Right renal cortex interstitium (tissue), 3 donors: ENCODE measurements at places on chromosomes 5 and 9. TPM values are rescaled to one million over a fixed set of nuclear protein-coding genes. Genes with fewer than 3 reads are reported as not detected.

- DNase-seq: no peak
Measured at GRCh38 chr5:98432378-98432777, 341.1 kb upstream of the RGMB start.

- DNase-seq: no peak
Measured at GRCh38 chr9:87944682-87945081, 26.9 kb downstream of the SPATA31C1 start.

DNA sequence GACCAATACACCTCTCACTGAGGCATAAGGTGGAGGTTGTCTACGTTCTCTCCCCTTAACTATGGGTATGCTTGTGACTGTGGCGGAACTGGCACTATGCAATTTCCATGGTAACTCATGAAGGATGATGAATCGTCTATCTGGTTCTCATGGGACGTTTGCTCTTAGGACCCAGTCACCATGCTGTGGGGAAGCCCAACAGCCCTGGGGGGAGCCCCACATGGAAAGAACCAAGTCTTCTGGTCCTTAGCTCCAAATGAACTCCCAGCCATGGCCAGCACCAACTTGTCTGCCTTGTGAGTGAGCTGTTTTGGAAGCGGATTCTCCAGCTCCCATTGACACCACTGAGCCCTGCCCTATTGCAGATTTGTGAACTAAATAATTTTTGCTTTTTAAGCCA lies 188.7 kb upstream of the S1PR3 start:
- no peak for DNase-seq

DNA sequence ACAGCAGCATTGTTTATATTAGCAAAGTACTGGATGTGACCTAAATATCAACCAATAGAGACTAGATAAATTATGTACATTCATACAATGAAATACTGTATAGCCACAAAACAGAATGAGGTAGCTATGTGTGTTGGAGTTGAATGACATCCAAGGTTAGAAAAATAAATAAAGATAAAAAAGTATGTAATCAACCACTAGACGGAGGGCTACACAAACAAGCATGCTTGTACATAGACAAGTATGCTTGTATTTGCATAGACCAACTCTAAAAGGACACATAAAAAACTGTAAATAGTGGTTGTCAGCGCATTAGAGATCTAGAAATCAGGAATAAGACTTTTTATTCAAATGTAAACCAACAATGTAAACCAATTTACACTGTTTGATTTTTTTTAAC lies 3.0 kb downstream of the FEM1C start:
- DNase-seq: no peak

- no peak for DNase-seq
Measured at GRCh38 chr5:119079318-119079921, 8.5 kb downstream of the DMXL1 start.

GRCh38 chr9:137168904-137169856 lies 671 bp downstream of the LRRC26 start:
- peak; percentile 29 for DNase-seq

- no peak for DNase-seq
Measured at GRCh38 chr5:37532976-37533740, 154.0 kb downstream of the WDR70 start.

GRCh38 chr5:161064297-161064696 lies 212.3 kb upstream of the ATP10B start:
- no peak for DNase-seq

DNA sequence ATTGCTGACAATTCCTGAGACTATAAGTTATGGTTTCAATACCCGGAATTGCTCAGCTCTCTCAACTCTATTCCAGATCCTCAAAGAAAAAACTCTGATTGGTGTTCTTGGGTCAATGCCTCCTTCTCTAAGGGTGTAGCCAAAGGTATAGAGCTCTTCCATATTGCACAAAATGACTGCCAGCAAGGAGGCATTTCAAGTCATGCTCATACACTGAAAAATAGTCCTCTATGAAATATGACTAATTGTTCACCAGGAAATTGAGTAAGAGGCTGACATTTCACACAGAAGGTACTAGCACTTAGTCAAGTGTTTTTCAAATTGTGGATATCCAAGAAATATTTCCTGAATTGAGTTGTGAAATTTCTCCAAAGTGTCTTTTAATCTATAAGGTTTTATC lies 111.1 kb upstream of the KLF9 start:
- no peak for DNase-seq

- DNase-seq: no peak
Measured at GRCh38 chr5:145856285-145856818, 16.5 kb downstream of the GRXCR2 start.

DNA sequence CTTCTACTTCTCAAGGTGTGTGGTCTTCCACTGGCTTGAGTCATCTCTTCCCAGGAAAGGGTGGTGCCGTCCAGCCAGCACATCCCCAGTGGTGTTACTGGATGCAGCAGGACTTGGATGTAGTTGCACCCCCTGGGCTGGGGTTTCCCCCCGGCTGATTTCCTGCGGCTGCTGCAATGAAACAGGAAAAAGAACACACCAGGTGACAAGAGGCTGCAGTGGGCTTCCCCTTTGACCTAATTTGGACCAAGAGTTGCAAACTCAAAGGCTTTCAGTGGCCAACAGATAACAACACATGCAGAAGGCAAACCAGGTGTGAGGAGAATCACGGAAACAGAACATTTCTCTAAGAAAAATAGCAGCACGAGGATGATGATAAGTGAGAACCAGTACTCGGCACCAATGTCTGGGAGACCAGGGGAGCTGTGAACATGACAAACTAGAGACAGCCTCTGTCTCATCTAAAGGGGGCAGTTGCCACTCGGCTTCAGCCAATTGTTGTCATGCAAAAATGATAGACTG lies 83.7 kb downstream of the PDE6A start:
- no peak for DNase-seq

Gene CATSPER3
- polyA plus RNA-seq: 0.98 TPM

Gene GNA14
- 15.1 TPM for polyA plus RNA-seq

Gene SLCO4C1
- 26.1 TPM for polyA plus RNA-seq
